ENCODE measurements at places on chromosomes 2 and 18.

GRCh38 chr2:46008091-46008870 lies 288.9 kb upstream of the EPAS1 start:
- DNase-seq = no peak

GRCh38 chr2:100891906-100892642 lies 72.1 kb downstream of the NPAS2 start:
- DNase-seq = no peak

- DNase-seq = no peak
Observed at GRCh38 chr2:237171396-237171795, 85.7 kb downstream of the COPS8 start.

GRCh38 chr2:172107690-172108586 lies 5.2 kb upstream of the DLX2 start:
- DNase-seq = no peak

- no peak for DNase-seq
Observed at GRCh38 chr2:168717790-168718502, 84.5 kb upstream of the NOSTRIN start.

GRCh38 chr18:45780568-45780967 lies 44.9 kb upstream of the SIGLEC15 start:
- no peak for DNase-seq

DNA sequence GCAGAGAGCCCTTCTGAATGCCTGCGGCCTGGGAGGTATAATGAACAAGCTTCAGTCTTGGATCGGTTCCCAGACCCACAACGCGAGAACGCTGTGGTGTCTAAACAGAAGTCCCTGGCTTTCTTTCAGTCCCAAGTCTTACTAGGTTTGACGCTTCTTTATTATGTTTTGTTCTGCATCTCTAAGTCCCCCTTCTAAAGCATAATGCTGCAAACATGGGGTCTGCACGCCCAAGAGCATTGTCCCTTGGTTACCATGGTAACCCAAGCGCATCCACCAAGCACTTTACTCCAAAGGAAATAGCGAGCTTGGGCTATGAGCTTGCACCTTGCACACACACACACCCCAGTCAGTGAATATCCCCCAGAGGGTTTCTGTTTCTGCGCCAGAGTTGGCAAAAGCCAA lies 193.7 kb downstream of the INO80D start:
- DNase-seq = no peak

DNA sequence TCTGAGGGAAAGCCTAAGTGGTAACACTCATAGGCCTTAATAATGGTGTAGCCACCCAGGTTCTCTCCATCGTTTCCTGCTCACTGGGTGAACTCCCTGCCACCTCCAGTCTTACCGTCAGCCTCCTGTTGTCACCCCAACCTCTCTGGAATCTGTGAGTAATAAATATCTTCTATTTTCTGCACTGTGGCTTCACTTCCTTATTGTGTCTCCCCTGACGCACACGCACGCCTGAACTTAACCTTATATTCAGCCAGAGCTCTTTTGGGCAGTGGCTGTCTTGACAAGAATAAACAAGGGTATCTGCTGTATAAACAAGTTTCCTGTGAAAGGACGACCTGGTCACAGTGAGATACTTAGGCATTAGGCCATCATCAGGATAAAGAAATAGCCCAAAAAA lies 467.2 kb downstream of the SPAG16 start:
- no peak for DNase-seq

GRCh38 chr2:145100301-145100700 lies 580.4 kb upstream of the ZEB2 start:
- no peak for DNase-seq

DNA sequence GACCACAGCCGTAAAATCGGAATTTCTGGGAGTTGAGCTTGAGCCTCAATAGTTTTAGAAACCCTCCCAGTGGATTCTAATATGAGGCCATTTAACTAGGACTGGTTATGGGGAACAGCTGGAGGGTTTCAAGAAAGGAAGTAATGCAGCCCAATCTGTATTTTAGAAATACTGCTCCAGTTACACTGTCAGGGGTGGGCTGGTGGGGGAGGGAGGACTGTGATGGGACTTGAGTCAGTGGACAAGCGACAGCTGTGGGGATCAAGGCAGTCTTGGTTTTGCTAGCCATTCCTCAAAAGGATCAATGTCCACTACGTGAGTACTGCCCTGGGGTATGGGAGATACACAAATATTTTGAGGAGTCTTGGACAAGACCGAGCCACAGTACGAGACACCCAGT lies 34.8 kb downstream of the ASB1 start:
- DNase-seq = no peak

- no peak for DNase-seq
Observed at GRCh38 chr2:157413326-157414035, 30.4 kb downstream of the CYTIP start.
